Prostate gland (tissue), 2 donors: ENCODE measurements at places on chromosomes 7 and 10. TPM values are rescaled to one million over a fixed set of nuclear protein-coding genes. Genes with fewer than 3 reads are reported as not detected.

The SPRN gene
- 1.2 TPM for total RNA-seq

DNA sequence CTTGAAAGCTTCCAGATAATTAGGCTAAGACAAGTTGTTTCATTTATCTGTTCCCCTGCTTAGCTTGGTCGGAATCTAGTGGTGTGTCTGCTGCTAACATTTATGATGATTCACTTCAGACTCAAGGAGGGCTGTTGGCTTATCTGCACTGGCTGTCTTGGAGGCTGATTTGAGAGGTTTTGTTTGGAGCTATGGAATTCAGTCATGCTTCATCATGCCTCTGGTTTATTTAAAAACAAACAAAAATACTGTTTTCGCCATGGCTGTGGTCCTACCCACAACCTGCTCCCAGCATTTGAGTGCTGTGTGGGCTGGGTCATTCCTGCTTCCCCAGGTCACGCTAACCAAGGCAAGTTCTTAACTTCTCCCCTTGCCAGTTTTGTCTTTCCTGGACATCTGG is 11.7 kb upstream of the ARPC1B start:
- DNase-seq, result no peak

GRCh38 chr7:80659120-80660055 is 20.9 kb downstream of the CD36 start:
- no peak for DNase-seq

DNA sequence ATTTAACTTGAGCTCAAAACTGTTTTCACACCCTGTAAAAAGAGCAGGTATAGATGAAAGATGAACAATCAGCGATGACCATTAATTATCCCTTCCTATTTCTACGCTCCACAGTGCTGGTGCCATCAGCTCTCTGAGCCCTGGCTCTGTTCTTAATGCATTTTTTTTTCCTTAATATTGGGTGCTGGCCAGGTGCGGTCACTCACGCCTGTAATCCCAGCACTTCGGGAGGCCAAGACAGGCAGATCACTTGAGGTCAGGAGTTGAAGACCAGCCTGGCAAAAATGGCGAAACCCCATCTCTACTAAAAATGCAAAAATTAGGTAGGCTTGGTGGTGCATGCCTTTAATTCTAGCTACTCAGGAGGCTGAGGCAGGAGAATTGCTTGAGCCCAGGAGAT is 4.2 kb downstream of the STEAP4 start:
- no peak for DNase-seq

The LRRN3 gene
- total RNA-seq, result 41.5 TPM

DNA sequence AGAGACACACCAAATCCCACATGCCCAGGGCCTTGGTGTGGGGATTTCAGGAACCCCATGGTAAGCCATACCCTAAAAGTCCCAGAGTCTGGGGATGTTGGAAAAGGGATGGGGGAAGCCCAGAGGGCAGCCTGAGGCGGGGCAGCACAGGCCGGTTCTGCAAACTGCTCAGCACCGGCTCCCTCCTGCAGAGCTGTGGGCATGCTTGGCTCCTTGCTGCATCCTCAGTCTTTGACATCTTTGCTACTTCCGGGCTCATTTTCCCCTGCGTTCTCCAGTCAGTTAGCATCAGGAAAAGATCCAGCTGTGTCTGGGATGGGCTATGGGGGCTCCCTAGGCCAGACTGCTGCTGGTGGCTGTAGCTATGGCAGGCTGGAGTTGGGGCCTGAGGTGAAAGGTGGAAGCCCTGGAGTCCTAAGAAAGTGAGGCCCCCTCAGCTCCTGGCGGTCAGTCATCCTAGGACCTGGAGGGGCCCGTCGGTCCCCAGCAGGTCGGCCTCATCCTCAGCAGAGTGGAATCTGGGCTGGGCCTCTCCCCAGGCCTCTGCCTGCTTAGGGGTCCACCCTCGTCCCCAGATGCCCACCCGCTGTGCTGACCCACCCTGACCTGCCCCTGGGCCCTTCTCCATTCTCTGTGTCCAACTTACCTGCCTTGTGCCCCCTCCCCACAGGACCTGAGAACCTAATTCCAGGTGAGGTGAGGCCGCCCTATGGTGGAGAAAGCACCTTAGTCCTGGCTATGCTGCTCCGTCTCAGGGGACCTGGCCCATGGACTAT is 9.3 kb downstream of the TBATA start:
- no peak for DNase-seq
